Renal cortical epithelial cell (primary cell): ENCODE measurements at places on chromosomes 5 and 9.
A peak's percentile ranks its signal among the peaks of the same experiment; 100 is the strongest.

GRCh38 chr5:35153375-35153932 is 76.8 kb downstream of the PRLR start:
- DNase-seq: no peak

- no peak for DNase-seq
Measured at GRCh38 chr5:98774192-98775033, 950 bp downstream of the RGMB start.

GRCh38 chr5:15746833-15747232 is 246.9 kb downstream of the FBXL7 start:
- no peak for DNase-seq

DNA sequence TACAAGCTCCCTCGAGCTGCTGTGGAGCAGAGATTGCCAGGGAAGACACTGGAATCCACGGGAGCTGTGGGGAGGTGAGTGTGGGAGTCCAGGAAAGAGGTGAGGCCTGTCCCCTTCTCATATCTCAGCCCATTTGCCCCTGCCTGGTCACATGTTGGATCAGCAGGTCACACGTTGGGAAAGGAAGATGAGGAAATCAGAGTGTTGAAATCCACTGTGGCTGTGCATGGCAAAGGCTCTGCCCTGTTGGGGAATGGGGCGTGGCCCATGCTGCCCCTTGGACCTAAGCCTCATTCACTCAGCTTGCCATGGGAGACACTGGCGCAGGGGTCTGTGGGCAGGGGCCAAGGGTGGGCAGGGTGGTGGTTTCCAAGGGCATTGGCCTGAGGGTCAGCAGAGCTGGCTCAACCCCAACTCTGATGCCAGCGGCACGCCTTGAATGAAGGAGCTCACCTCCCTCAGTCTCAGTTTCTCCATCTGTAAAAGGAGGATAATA is 85.4 kb upstream of the CPEB4 start:
- peak; percentile 91 for DNase-seq

- DNase-seq: no peak
Measured at GRCh38 chr5:30604648-30605262, 588.7 kb upstream of the CDH6 start.

DNA sequence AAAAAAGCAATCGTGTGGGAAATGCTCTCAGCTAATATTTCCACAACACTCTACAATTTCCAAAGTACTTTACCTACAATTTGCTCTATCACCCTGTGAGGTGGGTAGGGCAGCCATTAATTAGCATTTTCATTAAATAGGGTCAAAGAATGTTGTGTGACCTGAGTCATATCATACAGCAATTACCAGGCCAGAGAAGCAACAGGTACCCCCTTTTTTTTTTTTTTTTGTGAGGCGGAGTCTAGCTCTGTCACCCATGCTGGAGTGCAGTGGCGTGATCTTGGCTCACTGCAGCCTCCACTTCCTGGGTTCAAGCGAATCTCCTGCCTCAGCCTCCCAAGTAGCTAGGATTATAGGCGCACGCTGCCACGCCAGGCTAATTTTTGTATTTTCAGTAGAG is 108.8 kb upstream of the RETREG1 start:
- no peak for DNase-seq

DNA sequence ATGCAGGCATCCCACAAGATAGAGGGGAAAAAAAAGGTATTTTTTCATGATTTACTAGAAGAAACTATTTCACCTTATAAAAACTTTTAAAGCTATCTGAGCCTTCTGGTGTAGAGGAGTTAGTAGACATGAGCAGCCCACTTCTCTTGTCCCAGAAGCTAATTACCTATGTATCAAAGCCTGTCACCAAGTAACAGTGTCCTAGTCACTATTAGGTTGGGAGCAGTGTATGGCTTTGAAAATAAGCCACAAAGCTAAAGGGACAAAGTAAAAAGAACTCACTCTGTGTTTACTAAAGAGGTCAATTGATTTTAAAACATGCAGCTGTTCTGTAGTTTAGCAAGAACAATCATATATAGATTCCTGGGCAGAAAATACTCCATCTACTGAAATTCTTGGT is 1286.1 kb downstream of the PTPRD start:
- peak; percentile 7 for DNase-seq
